ENCODE measurements at places on chromosomes 1 and 21.

- no peak for DNase-seq
These were observed 4.5 kb upstream of the FAM89A start for GRCh38 chr1:231044588-231044987.

- DNase-seq, result no peak
These were observed 430.9 kb downstream of the LTN1 start for GRCh38 chr21:28561772-28562171.

DNA sequence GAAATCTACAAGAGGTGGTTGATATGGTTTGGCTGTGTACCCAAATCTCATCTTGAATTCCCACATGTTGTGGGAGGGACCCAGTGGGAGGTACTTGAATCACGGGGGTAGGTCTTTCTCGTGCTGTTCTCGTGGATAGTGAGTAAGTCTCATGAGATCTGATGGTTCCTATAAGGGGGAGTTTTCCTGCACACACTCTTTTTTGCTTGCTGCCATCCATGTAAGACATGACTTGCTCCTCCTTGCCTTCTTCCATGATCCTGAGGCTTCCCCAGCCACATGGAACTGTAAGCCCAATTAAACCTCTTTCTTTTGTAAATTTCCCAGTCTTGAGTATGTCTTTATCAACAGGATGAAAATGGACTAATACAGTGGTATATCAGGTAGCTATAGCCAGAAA lies 5.2 kb upstream of the VWA5B1 start:
- DNase-seq, result no peak

DNA sequence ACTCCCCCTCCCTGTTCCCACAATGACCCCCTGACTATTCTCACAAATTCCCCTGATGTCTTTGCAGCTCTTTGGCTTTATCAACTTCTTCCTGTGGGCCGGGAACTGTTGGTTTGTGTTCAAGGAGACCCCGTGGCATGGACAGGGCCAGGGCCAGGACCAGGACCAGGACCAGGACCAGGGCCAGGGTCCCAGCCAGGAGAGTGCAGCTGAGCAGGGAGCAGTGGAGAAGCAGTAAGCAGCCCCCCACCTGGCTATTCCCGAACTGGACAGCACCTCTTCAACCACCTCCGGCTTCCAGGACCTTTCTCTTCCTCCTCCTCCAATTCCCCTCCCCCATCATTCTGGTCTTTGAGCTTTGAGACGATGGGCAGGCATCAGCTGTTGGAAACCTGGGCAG lies 4.4 kb upstream of the ATXN7L2 start:
- no peak for DNase-seq

GRCh38 chr21:28150778-28151177 lies 841.9 kb downstream of the LTN1 start:
- no peak for DNase-seq

DNA sequence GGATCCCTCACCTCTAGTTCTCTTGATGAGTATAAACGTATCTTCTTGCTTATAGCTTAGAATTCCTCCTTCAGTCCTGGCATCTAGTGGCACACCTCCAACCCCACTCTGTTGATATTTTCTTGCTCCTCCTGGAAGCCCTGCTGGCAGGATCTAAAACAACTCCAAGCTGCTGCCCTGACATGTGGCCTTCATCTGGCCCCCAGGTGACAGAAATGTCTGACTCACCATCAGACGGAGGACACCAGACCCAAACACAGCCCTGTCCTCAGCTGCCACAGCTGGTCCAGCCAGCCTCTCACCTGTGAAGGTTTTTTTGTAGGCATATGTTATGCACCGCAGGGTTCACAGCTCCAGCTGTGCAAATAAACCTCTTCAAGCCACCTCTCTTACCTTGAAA lies 53.4 kb downstream of the KRTAP19-8 start:
- DNase-seq, result no peak

DNA sequence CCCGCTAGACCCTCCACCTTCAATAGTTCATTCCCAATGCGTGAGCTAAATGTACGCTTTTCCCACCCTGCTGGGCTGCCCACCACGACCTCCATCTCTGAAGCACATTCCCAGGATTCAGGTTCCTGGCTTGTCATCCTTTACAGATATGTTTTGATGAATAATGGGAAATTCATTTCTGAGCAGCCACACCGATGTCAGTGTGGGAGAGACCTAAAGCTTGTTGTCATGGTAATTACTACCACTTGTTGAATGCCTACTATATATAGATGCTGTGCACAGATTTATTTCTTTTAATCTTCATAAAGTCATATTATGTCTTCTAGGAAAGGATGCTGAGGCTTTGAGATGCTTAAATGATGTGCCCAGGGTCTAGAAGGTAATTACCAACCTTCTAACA lies 8.0 kb downstream of the RCSD1 start:
- DNase-seq, result no peak

- no peak for DNase-seq
These were observed 3.4 kb upstream of the EXO1 start for GRCh38 chr1:241844593-241844992.

DNA sequence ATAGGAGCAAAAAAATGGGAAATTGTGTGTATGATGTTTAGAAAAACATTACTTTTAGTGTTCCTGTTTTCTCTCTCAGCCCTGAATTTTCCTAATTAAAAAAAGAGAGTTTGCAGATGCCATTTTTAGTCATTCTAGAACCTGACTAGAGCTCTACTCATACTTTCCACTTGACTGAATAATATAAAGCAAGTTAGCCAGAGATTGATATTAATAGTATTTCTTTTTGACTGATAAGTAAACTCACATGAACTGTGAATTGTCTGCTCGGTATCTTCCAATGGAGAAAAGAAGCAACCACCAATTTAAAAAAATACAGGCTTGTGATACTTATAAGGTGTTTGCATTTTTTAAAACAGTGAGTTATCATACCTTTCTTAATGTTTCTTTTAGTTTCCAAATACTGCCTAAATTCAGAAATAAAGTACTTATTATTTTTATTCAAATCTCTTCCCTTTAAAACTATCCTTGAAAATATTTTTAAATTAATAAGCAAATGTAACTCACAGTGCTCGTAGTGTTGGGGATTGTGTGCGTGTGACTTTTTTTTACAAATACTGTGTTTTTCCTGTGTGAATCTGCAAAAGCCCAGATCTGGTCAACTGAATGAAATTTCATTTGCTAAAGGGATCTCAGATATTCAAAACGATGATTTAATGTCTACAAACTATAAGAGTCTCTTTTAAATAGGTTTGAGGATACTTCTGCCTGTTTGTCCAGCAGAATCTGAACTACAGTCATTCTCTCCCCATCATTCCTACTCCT lies 9.8 kb downstream of the RAP1A start:
- no peak for DNase-seq

DNA sequence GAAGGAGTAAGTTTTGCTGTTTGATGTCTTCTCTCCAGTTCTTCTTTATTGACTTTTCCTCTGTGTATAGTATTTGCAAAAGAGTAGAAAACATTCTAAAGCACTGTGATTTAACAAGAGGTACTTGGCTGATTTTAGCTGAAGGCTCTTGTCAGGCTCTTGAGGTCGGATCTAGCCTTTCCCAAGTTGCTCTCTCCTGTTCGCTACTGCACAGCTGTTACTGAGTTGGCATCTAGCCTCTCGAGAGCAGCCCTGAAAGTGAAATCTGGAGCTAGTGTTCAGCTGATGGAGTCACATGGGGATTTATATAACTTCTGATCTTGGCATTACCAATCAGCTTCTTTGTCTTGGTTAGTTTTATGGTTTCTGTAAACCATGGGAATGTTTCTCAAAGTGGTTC lies 193.1 kb downstream of the RYR2 start:
- no peak for DNase-seq

GRCh38 chr1:156122519-156123355 lies 8.2 kb downstream of the LMNA start:
- DNase-seq, result no peak

GRCh38 chr1:204409123-204409522 lies 2.5 kb downstream of the PPP1R15B start:
- DNase-seq, result no peak

- DNase-seq, result no peak
These were observed 8.1 kb upstream of the LMX1A start for GRCh38 chr1:165364568-165365133.

DNA sequence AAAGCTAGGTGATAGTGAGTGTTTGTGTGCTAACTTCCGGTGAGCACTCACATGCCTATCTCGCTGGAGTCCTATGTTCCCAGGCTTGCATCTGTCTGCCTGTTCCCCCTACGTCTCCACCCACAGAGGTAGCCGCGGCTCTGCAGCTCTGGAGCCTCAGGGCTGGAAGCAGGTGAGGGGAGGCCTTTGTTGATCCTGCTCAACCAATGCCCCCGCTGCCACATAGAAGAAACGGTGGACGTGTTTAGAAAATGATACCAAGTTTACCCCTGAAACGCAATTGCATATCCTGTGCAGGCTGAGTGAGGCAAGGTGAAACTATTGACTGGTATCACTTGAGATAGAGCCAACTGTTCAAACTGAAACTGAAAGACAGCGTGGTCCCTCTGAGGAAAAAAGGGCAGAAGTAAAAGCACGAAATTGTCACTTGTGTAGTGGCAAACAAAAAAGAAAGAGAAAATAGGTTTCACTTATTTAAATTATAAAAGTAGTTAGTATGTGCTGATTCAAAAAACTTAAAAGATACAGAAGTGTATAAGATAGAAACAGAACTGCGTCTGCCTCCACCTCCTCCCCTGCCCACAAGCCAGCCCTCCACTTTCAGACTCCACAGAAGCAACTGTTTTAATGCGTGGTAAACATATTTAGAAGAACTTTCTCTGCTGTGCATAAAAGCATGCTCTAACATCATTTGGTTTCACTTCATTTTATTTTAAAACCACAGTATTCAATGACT lies 38.6 kb upstream of the ETS2 start:
- peak; percentile 10 for DNase-seq

DNA sequence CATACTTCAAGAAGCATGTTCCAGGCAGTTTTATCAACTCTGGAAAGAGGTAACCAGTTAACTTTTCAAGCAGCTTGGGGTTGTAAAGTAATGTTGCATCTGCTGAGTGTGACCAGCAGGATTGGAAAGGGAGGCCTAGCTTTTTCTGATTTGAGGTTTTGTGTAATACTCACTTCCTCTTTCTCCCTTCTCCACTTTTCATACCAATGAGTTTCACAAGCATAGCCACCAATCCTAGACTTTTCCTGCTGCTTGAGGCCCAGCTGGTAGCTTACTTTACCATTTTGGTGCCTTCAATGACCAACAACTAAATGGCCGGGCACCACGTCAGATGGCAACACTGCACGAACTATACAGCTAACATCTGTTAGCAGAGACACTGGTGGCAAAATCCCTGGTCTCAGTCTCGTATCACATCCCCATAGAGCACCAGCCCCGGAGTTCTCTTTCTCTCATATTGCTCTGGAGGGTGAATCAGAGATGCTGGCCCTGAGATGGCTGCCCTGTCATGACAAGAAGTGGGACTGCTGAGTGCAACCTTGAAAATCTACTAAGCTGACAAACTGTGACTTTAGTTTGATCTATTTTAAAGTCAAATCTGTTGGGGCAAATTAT lies 14.8 kb upstream of the GPR88 start:
- no peak for DNase-seq

DNA sequence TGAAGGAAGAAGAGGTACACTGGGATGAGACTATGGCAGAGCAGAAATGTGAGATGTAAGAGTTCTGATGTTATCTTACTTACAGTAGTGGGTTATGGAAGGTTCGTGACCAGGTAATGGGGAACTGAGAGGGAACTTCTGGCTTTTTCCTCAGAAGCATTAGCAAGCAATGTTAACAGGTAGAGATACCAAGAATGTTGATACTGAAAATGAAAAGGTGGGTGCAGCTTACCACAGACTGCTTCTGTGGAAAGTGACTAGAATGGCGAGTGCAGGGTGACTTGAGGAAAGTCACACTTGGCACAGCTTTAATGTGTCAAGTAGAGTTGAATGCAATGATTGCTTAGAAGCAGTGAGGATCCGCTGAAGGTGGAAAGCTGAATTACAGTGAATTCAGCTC lies 70.8 kb downstream of the PLA2G4A start:
- no peak for DNase-seq

GRCh38 chr1:2880086-2880485 lies 78.6 kb upstream of the TTC34 start:
- no peak for DNase-seq

DNA sequence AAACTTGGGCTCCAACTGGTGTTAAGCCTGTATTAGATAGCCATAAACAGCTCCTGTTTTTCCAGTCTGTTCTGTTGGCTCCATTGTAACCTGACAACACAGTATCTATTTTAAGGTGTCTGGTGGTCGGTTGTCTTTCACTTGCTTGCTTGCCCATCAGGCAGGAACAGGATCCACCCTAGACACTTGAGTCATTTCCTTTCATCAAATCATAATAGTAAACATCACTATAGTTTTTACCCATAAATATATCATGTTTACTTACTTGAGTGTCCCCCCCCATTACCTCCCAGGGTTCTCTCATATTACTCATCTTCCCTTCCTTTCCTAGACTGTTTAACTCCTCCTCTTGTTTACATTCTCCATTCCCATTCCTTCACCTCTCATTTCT lies 2.9 kb downstream of the DDI2 start:
- DNase-seq, result no peak

- no peak for DNase-seq
These were observed 24.2 kb downstream of the WDTC1 start for GRCh38 chr1:27258598-27258997.

DNA sequence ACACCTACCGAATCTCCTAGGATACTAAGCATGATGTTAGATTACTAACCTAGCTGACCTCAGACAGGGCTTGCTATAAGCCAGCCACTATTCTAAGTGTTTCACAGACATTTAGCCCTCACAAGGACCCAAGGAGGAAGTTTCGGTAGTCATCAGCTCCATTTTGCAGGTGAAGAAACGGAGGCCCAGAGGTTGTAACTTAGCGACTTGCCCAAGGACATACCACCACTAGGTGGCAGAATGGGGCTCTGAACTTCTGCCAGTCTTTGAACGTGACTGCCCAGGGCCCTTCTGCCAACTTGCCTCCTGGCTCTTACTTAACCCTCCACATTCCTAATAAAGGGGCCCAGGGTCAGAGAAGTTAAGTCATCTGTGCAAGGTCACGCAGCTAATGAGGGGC lies 283.5 kb downstream of the C1orf94 start:
- no peak for DNase-seq

- DNase-seq, result no peak
These were observed 424.3 kb downstream of the PCP4 start for GRCh38 chr21:40291560-40291959.

DNA sequence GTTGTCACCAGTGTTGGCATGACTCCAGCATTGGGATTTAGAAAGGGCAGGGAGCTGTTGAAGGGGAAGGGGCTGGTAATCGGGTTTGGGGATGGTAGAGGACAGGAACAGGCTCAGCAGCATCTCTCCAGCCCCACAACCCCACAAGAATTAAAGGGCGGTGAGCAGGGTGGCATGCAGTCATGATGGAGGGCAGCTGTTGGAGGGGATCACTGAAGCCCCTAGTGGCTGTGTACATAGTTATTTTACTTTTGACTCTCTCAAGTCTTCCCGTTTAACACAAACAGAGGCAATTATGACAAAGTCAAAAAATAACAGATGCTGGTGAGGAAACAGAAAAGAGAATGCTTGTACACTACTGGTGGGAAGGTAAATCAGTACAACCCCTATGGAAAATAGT lies 213.8 kb downstream of the URB2 start:
- DNase-seq, result no peak

GRCh38 chr1:106223213-106223612 lies 833.3 kb upstream of the PRMT6 start:
- DNase-seq, result no peak

Data from stimulated activated CD8-positive, alpha-beta memory T cell treated with anti-CD3 and anti-CD28 coated beads, Interleukin-4, amount 100 ng/mL, for 1 hour (primary cell).